GM04504 (cell line): ENCODE measurements at places on chromosomes 6 and 20.

DNA sequence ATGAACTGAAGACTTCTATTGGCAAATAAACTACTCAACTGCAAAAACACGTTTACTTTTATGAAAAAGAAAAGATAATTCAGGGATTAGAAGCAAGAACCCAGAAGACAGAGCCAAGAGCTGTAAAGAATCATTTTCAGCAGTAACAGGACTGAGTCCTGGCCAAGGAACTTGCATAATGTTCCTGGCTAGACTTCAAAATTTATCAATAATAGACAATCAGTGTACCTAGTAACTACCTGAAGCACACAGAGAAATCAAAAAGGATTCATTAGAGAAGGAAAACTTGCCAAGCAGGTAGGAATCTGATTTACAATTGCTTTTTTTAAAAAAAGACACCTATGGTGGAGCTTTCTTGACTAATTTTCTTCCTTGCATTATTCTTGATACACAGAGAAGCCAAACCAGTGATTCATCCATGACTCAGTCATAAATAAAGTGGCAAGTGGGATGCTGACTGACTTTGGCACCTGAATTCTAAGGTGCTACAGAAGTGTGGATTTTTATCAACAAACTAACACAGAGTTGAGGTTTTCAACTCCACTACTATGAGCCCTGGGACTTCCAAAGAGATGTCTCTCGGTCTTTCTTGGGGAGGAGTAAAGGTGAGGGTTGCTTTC, 281.3 kb downstream of the BMP7 start:
- no peak for DNase-seq

- DNase-seq = no peak
These were observed 5.0 kb upstream of the MYT1 start for GRCh38 chr20:64159286-64159680.

DNA sequence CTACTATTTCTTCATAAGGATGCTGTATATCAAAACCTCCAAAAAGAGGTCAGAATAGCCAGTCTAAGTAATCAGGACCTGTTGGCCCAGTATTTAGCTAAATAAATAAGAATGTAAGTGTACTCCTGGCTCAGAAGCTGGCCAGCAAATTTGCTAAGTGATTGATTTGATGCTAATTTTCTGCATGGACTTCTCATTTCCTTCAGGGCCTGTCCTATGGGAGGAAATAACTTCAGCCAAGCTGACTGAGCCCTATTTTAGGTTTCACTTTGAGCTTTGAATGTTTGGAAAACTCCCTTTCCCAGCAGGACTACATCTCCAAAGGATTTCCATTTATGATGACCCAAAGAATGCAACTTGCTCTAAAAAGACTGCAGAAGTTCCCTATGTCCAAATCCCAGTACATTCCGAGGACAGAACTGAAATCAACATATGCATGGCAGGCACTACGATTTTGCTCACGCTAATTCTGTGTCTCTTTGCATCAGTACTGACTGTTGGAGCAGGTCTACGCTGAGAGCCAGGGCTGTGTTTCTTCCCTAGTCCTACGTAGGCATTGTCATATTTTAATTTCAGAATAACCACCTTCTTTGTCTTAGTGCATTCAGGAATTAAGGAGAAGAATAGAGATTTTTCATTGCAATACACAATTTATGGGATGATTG, 441.4 kb upstream of the PLCB4 start:
- DNase-seq = no peak

- no peak for DNase-seq
These were observed 614.0 kb upstream of the EYS start for GRCh38 chr6:66321017-66321416.

DNA sequence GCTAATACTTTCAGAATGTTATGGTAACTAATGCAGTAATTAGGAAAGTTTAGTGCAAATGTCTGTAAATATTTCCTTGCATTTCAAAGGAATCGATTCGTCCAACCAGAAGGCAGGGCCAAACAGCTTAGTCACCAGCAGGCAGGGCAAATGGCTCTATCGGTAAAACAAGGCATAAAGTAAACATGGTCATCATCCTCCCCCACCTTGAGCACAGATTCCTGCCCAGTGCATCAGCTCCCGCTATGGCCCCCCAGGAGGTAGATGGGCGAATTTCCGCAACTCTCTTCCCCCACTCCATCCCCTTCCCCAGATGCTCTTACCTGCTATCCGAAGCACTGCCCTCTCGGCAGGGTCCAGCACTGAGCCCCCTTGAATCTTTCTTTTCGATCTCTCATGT, 103.8 kb upstream of the BEND6 start:
- DNase-seq = no peak

DNA sequence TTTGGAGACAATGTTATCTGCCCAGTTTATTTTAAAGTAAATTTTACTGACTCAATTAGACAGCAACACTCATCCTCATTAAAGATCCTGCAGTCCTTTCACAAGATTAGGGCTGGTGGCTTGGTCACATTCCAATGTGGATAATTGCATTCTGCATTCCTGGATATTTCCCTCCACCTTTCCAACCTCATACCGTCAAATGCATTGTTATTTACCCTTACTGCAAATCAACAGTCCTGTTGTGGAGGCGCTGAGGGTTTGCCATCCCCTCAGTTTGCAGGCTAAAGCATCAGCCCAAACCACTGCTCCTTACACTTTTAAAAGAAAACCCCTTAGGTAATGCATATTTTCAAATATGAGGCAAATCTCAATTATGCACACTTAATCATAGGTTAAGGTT, 5.4 kb downstream of the CITED2 start:
- DNase-seq = peak; percentile 26

- peak; percentile 40 for DNase-seq
These were observed 504 bp downstream of the VPS16 start for GRCh38 chr20:2840967-2841531.

- no peak for DNase-seq
These were observed 1024.0 kb downstream of the GRIK2 start for GRCh38 chr6:102417368-102417998.

GRCh38 chr6:94227741-94228140, 808.4 kb upstream of the EPHA7 start:
- no peak for DNase-seq

- no peak for DNase-seq
These were observed 703 bp downstream of the EPHA7 start for GRCh38 chr6:93418408-93419303.

DNA sequence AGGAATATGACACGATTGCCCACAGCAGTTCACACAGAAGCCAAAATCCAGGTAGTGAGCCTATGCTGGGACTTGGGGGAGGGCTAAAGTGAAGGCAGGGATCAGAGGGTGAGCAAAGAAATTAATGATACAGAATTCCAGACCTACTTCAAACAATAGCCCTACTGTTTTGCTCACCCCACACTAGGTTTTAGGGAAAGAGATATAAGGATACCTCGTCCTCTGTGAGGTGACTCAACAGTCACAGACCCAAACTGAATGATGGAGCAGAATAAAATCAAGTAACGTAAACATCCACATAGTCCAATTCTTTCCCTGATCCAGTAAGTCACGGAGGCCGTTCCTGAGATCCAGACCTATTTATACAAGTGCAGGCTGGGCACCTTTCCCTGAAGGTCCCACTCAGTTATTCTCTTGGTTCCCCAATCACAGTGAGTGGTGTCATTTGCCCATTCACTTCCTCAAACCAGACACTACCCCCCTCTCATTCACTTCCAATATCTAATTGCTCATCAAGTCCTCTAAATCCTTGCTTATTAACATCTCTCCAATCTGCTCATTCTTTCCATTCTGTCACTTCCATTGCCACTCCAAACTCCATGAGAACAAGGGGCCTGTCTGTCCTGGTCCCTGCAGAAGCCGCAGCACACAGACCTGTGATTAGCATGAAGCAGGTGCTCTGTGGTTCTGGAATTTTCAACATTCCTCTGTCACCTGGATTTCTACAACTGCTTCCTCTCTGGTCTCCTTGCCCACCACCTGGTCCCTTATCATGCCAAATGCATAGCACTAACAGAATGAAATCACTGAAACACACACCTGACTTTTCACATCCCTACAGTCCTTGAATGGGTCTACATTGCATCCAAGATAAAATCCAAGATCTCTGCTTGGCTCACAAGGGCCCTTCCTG, 55.9 kb downstream of the ATXN1 start:
- no peak for DNase-seq

GRCh38 chr6:111725446-111726112, 119.9 kb upstream of the TRAF3IP2 start:
- peak; percentile 38 for DNase-seq

DNA sequence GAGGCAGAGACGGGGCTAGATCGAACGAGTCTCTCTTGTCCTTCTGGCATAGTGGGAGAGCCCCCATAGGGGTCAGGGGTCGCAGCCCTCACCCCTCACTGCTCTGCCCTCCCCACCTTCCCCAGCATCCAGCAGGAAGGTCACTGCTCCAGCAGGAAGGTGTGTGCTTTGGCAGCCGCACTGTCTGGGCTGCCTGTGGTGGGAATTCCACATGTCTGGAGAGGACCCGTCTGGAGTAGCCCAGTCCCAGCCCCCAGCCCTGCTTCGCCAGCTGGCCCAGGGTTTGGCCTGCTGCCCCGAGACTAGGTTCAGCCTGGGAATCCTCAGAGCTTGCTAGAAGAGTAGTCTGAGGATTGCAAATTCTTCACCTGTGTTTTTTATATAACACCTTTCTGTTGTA, 2.5 kb upstream of the R3HDML start:
- DNase-seq = no peak

DNA sequence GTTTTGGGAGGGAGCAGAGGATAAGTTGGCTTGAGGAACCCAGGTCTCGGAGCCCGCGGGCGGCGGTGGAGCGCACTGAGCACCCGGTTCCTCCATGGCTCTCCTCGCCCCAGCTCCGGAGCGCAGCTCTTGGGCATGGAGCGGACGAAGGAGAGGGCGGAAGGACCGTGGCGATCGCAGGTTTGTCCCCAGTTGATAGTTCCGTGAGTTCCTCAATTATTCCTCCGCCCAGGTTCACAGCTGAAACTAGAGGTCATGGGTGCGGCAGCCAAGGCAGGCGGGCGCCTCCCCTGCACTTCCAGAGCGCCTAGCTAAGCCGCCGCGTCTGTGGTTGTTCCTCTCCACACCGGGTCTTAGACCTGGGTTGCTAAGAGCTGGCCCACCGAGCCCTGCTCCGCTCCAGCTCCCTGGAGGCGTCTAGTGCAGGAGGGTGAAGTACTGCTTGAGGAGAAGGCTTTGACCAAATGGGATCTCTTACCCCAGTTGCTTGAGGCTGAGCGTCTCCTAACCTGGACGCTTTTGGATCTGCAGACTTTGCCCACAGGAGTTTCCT, at the start of gene HTR1B:
HTR1B (minus strand) TSS at position 184 of the 553 bp plus-strand sequence; CDS start at position 96, 88 bp downstream.
- no peak for DNase-seq

- peak; percentile 12 for DNase-seq
These were observed 421.1 kb upstream of the AGPAT4 start for GRCh38 chr6:161694995-161695394.

DNA sequence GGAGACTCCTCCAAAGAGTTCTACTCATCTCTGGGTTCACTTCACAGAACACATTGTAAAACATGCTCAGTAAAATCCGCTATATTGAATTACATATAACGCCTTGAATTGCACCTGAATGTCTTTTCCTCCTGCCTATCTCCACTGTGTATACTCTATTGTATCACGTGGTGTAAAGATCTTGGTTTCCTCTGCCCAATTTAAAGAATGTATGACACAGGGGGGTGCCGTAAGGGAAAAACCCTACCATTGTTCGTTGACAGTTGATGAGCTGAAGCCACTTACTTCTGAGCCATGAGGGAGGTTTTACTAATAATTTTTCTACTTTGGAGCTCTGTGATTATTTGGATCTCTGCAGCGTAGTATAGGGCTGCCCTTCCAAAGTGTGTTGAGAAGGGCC, 6.0 kb downstream of the ASF1A start:
- no peak for DNase-seq

GRCh38 chr6:141667580-141668309, 465.0 kb upstream of the GJE1 start:
- DNase-seq = no peak

DNA sequence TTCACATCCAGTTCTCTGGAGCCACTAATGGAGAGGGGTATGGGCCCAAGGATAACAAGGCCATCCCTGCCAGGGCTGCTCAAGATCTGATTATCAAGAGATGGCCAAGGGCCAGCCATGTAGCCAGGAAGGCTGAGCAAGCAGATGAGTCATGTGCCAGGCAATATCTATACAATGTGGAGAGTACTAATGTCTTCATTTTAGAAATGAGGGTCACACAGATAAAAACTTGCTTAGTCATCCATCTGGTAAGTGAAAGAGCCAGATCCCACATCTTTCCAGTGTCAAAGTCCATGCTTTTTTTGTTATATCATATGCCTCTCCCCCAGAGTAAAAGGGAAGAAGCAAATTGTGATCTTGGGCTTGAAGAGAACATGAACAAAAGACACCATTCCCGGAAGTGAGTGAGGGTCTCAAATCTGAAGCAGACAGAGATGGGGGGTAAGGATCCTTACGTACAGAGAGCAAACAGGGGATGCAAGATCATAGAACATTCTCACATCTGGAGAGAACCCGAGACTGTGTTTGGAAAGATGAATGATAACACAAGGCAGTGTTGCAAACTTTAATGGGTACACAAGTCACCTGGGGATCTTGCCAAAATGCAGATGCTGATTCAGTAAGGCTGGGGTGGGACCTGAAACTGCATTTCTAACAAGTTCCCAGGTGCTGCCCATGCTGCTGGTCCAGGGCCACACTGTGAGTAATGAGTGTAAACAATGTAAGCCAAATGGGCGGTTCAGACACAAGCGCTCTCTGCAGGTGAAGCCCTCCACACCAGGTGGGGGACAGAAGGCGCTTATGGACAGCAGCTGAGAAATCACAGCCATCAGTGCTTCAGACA, 20.0 kb upstream of the GSTA3 start:
- peak; percentile 77 for DNase-seq

GRCh38 chr6:68544450-68544849, 90.6 kb upstream of the ADGRB3 start:
- no peak for DNase-seq

DNA sequence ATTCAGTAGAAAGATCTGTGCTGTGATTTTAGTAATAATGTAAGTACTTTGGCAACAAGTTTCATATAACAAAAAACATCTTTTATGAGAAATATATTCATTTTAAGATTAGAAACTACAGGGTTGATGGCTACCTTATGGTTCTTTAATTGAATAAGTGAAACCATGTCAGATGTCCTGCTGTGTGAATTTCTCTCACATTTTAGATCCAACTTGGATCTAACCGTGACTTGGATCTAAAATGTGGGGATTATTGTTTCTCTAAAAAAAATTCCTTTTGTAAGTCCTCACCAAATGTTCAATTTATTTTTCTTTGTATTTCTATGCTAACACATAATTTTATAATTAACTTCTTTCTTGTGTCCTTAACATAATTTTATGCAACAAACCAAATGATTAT, 30.4 kb downstream of the ZC2HC1B start:
- no peak for DNase-seq

DNA sequence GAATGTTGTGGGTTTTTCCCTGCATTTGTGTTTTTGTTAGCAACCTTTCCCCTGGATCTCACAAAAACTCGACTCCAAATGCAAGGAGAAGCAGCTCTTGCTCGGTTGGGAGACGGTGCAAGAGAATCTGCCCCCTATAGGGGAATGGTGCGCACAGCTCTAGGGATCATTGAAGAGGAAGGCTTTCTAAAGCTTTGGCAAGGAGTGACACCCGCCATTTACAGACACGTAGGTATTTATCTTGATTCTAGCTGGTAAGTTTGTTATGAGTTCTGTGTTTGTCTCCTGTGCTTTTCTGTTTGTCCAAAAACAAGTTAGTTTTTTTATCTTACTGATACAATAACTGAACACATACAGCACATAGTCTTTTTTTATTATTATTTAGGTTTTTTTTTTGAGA, 3.0 kb downstream of the SLC25A27 start:
- no peak for DNase-seq
